ENCODE measurements at places on chromosomes 7 and 10. TPM values are rescaled to one million over a fixed set of nuclear protein-coding genes. Genes with fewer than 3 reads are reported as not detected.

GRCh38 chr10:84140036-84140379 lies 699 bp downstream of the GHITM start:
- peaks cover 24% of the 10 kb centered on the region for H3K36me3 ChIP-seq
- peaks cover 23% of the 10 kb centered on the region for H3K4me1 ChIP-seq
- H3K27ac ChIP-seq, result peak overlapping the region; percentile 91
- no peak for DNase-seq
- no peaks in the 10 kb centered on the region for H3K27me3 ChIP-seq

GRCh38 chr7:157558875-157559595 lies 222.2 kb downstream of the DNAJB6 start:
- H3K27ac ChIP-seq, result no peak overlapping the region
- H3K4me1 ChIP-seq, result no peaks in the 10 kb centered on the region
- H3K4me3 ChIP-seq, result no peak overlapping the region
- no peaks in the 10 kb centered on the region for H3K36me3 ChIP-seq
- peak; percentile 7 for DNase-seq

DNA sequence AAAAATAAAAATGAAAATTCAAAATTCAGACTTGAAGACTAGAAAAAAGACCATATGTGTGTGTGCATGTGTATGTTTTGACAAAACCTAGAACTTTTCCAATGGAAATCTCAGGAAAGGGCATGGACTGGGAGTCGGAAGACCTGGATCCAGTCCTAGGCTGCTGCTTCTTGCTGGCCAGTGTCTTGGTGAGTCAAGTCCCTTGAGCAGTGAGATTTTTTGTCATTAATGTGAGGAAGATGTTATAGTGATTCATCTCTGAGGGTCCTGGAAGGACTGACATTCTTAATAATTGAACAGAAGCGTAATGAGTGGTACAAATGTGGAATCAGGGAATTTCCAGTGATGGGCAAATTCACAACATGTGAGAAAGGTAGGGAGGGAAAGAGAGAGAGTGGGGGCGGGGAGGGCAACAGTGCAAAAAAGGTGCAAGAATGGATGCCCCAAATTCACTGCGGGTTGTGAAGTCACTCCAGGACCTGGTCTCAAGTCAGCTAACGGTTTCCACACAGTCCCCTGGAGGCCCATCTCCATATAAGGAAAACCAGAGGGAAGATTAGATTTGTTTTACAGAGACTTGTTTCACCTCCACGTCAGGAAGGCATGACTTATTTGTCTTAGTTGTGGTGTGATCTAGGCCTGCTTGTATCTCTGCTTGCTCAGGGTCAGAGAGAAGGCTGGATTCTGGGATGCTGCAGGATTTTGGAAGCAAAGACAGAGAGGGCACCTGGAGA lies 201.7 kb downstream of the BUB3 start:
- H3K27me3 ChIP-seq, result no peaks in the 10 kb centered on the region
- no peak overlapping the region for H3K27ac ChIP-seq
- no peak overlapping the region for H3K4me3 ChIP-seq
- H3K4me1 ChIP-seq, result peaks cover 29% of the 10 kb centered on the region
- no peak for DNase-seq

- H3K27me3 ChIP-seq, result no peaks in the 10 kb centered on the region
- H3K4me3 ChIP-seq, result no peak overlapping the region
- no peaks in the 10 kb centered on the region for H3K36me3 ChIP-seq
- H3K27ac ChIP-seq, result no peak overlapping the region
- no peaks in the 10 kb centered on the region for H3K4me1 ChIP-seq
- DNase-seq, result peak; percentile 4
Measured at GRCh38 chr10:132498562-132499366, 38.8 kb upstream of the INPP5A start.

DNA sequence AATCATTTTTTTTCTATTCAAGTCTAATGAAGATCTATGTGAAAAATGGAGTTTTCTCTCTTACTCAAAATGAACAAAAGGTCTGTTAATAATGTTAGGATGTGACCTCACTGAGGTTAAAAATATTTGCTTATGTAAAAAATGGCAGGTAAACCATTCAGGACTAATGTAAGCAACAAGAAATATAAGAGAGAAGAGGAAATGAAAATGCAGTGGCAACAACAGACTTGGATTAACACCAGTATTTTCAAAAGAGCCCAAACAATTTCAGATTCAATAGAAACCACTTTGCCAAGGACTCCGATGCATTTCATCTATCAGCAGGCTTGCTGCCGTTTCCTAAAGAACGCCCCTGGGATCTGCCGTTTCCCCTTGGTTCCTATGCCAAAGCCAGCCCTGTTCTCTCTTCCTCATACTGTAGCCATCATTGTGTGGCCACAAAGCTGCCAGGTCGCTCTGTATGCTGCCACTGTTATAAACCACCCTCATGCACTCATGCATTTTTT lies 66.4 kb downstream of the MTURN start:
- peaks cover 21% of the 10 kb centered on the region for H3K27me3 ChIP-seq
- H3K4me3 ChIP-seq, result no peak overlapping the region
- H3K36me3 ChIP-seq, result peaks cover 25% of the 10 kb centered on the region
- DNase-seq, result no peak

GRCh38 chr7:87628780-87629569 lies 777 bp downstream of the RUNDC3B start:
- DNase-seq, result peak; percentile 47
- no peaks in the 10 kb centered on the region for H3K36me3 ChIP-seq
- H3K4me3 ChIP-seq, result peak overlapping the region; percentile 73
- peaks cover 8% of the 10 kb centered on the region for H3K4me1 ChIP-seq

DNA sequence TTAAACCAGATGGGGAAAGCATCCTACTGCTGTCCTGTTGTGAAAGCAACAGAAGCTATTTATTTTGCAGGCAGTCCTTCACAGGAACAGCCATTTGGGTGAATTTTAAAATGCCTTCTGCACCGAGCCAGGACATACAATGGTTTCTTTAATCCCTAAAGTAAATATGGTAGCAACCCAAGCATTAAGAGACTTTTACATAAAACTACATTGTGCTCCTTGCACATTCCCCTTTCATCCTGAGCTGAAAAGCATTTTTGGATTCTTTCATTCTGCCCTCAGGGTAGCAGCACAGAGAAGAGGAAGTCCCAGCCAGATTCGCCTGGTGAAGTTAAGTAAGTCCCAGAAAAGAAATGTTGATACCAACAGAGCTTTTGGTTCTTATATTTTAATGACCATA lies 84.0 kb upstream of the FAM3C start:
- H3K27ac ChIP-seq, result peak overlapping the region; percentile 91
- peaks cover 8% of the 10 kb centered on the region for H3K36me3 ChIP-seq
- H3K4me3 ChIP-seq, result peak overlapping the region; percentile 20

- peaks cover 30% of the 10 kb centered on the region for H3K27me3 ChIP-seq
- no peak overlapping the region for H3K27ac ChIP-seq
- no peak for DNase-seq
- no peaks in the 10 kb centered on the region for H3K36me3 ChIP-seq
Measured at GRCh38 chr10:25102147-25102822, 72.5 kb upstream of the GPR158 start.

DNA sequence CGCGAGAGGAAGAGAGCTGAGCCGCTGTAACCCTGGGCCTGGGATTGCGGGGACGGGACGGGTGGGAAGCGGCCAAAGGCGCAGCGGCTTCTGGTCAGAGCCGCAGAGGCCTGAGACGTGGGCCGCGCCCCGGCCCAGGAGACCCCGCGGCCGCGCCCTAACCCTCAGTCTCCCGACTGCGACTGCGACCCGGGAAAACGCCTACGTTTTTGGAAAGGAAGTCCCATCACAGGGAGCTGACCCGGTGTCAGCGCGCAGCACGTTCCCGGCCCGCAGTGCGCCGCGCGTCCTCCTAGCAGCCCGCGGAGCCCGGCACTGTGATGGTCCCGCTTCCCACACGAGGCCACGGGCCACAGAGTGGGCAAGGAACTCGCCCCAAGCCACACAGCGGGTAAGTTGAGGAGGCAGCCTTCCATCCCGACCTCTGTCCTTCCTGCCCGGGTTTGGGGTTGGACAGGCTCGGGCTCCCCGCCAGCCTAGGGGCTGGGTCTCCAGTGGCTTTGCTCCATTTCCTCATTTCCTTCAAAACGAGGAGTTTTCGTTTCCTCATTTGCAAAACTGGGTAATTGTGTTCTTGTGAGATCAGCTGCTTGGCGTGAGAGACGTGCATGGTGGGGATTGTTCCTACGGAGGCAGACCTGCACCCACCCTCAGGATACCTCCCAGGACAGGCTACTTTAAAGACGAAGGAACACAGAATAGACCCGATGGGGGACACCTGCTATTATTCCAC lies 1.2 kb downstream of the GPNMB start:
- peak overlapping the region; percentile 57 for H3K4me3 ChIP-seq
- H3K36me3 ChIP-seq, result no peaks in the 10 kb centered on the region
- peaks cover 55% of the 10 kb centered on the region for H3K27me3 ChIP-seq
- peaks cover 10% of the 10 kb centered on the region for H3K4me1 ChIP-seq

Gene FAM13C
- total RNA-seq, result 1.5 TPM

Gene MYL10
- not detected for total RNA-seq

Gene PLCE1
- 0.14 TPM for total RNA-seq

Gene CEP55
- total RNA-seq, result 15.8 TPM

Gene ADCY1
- 29.0 TPM for total RNA-seq

Gene FFAR4
- total RNA-seq, result 0.07 TPM

Gene CYP17A1
- total RNA-seq, result 2.1 TPM

Gene CNTNAP2
- total RNA-seq, result 63.8 TPM
